ENCODE measurements at places on chromosomes 2 and 18. TPM values are rescaled to one million over a fixed set of nuclear protein-coding genes. Genes with fewer than 3 reads are reported as not detected.

Gene SERPINB3
- not detected for total RNA-seq

Gene PREB
- total RNA-seq: 24.2 TPM

Gene DES
- not detected for total RNA-seq

Gene VWC2L
- total RNA-seq: not detected

Gene GPR148
- not detected for total RNA-seq

Gene MCM6
- total RNA-seq: 11.1 TPM

Gene HEATR5B
- 20.9 TPM for total RNA-seq

Gene AQP4
- total RNA-seq: not detected

Gene AQP12B
- not detected for total RNA-seq

Gene LCT
- not detected for total RNA-seq

Gene CAMKMT
- 2.6 TPM for total RNA-seq

Gene STARD6
- 0.20 TPM for total RNA-seq

- DNase-seq: no peak
These were observed 460.8 kb upstream of the HS6ST1 start for GRCh38 chr2:128779301-128780095.

DNA sequence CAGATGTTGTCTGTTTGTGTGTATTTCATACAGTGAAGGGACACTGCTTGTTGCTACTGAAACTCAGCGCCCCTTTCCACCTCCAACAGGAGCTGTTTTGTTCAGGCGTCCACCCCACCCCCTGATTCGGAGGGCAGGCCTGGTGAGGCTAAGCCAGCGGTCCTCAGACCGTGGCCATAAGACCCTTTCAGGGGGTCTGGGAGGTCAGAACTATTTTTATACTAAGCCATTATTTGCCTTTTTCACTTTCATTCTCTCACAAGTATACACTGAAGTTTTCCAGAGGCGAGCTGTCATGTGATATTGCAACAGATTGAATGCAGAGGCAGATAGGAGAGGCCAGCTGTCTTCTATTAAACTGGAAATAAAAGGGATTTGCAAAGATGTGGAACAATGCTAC, 39.7 kb upstream of the IGFBP5 start:
- no peak for DNase-seq

- peak; percentile 46 for DNase-seq
These were observed 225.8 kb upstream of the SIX3 start for GRCh38 chr2:44715671-44716081.

GRCh38 chr2:51624995-51625394, 593.1 kb upstream of the NRXN1 start:
- DNase-seq: no peak

- DNase-seq: no peak
These were observed 38.4 kb downstream of the XIRP2 start for GRCh38 chr2:166926657-166927056.

GRCh38 chr2:121489284-121489683, 41.4 kb upstream of the RNU4ATAC start:
- peak; percentile 21 for DNase-seq

DNA sequence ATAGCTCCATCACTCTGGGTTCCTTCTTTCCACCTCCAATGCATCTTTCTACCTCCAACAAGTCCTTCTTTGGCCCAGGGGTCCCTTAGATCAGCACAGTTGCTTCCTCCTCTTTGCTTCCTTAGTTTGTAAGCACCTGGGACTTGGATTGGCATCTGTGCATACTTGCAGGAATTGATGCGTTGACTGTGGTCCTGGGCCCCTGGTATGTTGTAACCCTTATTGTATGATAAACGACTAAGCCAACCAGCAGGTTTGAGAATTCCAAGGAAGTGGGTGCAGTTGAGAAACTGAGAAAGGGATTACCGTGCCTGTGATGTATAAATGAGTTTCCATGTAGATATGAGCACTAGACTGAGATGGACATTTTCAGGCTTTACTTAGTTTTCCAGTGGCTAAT, 55.9 kb downstream of the ARHGAP28 start:
- DNase-seq: no peak

- peak; percentile 84 for DNase-seq
These were observed 150.2 kb upstream of the SPATS2L start for GRCh38 chr2:200156166-200156835.

- no peak for DNase-seq
These were observed 313.2 kb downstream of the PIK3C3 start for GRCh38 chr18:42268186-42268725.

GRCh38 chr18:6056171-6056910, 161.0 kb upstream of the TMEM200C start:
- peak; percentile 84 for DNase-seq

DNA sequence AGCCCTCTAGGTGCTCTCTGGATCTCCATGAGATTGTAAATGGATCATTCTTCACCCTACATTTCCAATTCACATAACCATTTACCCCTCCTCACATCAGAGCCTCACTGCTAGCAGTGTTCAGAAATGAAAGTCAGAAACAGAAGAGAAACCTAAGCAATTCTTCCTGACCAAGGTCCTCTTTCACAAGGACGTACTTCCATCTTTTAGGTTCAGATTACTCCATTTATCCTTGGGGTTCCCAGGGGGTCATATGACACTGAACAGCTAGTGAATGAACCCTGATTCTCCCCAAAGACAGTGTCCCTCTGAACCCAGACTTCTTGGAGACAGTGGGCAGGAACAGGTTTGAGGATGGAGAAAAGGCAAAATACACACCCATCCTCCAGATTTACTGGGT, 12.9 kb upstream of the MARCO start:
- no peak for DNase-seq

DNA sequence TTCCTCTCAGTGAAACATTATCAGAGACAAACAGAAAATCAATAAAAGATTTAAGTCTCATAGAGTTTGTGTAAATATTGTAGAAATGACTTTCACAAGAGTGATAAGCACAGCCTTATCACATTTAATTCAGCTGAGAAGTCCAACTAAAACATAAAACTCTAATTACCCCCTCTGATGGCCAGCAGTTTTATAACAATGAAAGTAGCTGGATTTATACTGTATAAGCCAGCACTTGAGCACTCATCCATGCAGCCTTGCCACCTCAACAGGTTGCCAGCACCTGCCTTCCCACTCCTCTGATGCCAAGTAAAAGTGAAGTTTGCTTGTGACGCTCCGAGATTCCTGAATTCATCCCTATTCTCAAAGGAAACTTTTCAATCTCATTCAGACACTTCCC, 103.0 kb upstream of the STK39 start:
- DNase-seq: peak; percentile 17

DNA sequence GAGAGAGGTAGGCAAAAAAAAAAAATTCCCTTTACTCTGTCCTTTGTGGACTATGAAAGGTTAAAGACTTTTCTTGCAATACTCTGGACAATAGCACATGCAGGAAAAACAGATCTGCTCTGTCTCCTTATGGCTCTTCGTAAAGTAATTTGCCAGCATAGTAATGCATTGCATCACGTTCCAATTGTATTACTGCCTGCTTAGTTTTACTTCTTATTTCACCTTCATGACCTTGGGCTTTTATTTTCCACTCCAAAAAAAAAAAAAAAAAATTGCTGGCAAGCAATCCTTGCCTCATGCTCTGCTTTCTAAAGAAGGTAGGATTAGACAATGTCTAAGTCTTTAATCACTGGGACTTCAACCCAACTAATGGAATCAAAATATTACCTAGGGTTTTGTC, 1802.7 kb downstream of the SUCLG1 start:
- DNase-seq: no peak

GRCh38 chr2:228673876-228674554, 492.5 kb upstream of the SPHKAP start:
- no peak for DNase-seq

- no peak for DNase-seq
These were observed 74.4 kb downstream of the TMEM18 start for GRCh38 chr2:602571-603359.

DNA sequence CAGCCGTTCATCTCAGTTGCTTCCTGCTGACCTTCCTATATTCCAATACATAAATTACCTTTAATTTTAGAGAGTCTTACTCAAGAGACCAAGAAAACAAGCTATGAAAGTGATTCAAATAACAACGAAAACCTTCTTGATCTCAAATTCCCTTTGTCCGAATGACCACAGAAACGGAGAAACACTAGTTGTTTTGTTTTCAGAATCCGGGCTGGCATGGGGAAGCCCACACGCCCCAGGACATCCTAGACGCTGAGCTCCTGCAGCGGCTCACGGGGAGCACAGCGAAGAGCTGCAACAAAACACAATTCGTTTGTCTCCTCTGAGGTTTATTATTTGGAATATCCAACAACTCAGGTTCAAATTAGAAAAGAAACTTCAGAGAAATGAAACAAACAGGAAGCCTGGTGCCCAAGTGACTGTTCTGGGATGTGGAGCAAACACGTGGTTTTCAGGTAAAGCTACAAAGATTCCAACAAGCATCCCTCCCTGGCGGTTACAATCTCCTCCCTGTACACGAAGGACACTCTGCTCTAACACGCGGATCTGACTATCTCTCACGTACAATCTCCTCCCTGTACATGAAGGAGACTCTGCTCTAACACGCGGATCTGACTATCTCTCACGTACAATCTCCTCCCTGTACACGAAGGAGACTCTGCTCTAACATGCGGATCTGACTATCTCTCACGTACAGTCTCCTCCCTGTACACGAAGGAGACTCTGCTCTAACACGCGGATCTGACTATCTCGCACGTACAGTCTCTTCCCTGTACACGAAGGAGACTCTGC, 237.5 kb downstream of the TWIST2 start:
- DNase-seq: no peak

DNA sequence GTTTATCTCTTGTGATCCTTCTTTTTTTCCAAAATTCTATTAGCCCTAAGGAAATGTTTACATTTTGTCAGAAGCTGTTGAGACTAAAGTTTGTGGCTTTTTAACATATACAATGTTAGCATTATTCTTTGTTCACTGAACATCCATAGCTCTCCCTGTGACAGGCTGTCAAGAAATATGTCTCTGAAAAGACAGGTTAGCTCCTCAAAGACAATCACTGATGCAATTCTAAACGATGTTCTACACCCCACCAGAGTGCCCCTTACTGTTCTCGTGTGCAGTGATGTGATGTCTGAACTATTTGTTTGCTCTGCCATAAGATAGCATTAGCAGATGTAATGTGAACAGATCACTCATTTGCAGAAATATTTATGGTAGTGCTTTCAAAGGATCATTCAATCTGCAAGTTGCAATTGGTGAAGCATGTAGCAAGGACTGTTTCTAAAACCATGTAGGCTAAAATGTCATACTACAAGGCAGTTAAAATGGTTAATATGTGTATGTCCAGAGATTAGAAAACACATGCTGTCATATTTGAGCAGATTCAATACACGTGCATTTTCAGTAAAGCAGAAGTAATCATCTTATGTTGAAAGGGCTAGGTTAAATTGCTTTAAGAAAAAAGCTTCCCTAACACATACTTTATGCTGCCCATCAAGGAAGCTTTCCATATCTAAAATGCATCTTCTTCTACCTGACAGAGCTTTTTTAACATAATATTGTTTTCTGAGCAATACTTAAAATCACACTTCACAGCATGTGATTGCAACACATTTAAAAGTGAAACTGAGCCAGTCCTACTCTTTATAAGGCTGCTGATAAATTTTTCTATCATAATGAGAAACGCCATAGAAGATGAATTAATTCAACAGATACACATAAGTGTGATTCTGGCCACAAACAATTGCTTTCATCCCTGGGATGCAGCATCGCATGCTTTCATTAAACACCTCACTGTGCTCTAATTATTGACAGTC, 285.7 kb upstream of the UBE2E3 start:
- no peak for DNase-seq

DNA sequence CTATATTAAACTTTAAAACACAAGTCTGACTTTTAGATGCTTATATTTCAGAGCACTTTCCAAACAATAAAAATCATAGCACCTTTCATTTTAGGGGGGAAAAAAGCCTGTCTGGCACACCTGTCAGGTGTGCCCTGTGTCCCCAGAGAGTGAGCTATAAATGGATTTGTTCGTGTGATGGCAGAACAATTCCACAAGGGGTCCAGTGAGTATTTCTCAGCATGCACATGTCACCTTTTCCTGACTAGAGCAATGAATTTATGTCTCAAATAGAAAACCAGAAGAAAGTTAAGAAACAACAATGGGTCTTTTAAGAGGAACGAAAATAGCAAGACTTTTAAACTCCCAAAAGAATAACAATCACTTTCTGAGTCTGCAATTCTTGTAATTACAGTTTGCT, 55.9 kb downstream of the ACVR1C start:
- DNase-seq: no peak

GRCh38 chr2:74039611-74040010, 54.9 kb downstream of the TET3 start:
- no peak for DNase-seq

DNA sequence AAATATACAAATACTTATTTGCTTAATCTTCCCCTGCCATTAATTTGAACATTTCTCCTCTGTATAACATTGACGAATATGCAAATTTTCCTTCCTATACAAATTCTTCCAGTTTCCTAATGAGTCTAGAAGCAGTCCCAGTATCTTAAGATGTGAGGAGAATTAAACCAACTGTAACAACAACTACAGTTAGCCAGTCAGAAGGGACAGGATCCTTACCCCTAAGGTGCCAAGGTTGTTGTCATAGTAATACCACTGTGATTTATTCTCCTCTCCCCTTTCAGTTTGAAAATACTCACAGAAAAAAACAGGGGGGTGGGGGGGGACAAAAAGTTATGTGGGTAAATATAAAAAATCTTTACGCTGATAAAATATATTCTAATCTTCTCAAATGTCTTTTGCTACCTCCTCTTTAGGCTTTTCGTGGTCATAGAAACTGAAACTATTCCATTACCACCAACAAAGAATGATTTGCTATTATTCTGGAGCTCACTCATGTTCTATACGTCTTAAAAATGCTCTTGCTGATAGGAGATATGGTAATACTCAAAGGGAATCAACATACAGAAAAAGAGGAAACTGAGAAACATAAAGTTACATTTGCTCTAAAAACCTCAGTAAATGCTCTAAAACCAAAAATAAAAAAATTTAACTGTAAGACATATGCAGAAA, 107.6 kb downstream of the MEMO1 start:
- DNase-seq: no peak

- no peak for DNase-seq
These were observed 215.5 kb upstream of the HAAO start for GRCh38 chr2:43007901-43008300.

- DNase-seq: no peak
These were observed 167.3 kb upstream of the SRD5A2 start for GRCh38 chr2:31748041-31748440.

GRCh38 chr2:231190531-231191197, 7.8 kb upstream of the ARMC9 start:
- DNase-seq: no peak

DNA sequence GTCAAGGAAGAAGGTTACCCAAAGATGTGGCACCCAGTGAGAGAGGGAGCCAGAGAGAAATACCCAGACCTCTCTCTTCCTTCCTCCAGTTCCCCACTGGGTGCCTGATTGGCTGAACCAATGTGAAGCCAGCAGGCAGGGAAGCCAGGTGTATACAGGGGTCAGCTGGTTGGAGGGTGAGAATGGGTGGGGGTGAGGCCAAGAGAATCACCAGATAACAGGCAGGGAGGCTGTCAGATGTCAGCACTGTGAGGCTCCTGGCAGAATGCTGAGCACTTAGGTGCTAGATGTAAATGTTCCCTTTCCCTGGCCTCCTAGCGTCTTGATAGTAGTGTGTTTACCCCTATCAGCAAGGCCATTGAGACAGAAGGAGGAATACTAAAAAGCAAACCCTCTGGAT, 104.0 kb upstream of the MGAT5 start:
- DNase-seq: no peak
